Fibroblast of skin of right biceps (primary cell): ENCODE measurements at places on chromosomes 11 and 22.

DNA sequence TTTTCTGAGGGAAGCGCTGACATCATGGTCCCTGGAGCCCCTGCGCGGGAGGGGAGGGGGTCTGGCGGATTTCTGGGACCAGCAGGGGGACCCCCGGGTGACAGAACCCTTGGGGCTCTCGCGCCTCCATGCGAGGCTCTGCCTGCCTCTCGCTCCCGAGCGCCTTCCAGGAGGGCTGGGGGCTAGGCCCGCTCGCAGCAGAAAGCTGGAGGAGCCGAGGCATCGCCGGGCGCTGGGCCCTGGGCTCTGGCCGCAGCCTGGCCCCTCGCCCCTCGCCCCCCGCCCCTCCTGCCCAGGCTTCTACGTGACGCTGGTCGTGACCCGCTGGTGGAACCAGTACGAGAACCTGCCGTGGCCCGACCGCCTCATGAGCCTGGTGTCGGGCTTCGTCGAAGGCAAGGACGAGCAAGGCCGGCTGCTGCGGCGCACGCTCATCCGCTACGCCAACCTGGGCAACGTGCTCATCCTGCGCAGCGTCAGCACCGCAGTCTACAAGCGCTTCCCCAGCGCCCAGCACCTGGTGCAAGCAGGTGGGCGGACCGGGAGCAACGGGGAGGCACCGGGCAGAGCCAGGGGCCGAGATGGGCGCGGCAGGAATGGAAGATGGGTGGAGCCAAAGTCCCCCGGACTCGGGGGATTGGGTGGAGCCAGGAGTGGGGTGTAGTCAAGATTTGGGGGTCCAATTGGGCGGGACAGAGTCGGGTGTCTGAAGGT, 5.4 kb downstream of the BEST1 start:
- DNase-seq, result no peak

GRCh38 chr22:17429516-17429915, 60.3 kb downstream of the CECR2 start:
- no peak for DNase-seq

- DNase-seq, result no peak
Measured at GRCh38 chr11:12882670-12883069, 126.4 kb upstream of the RASSF10 start.

DNA sequence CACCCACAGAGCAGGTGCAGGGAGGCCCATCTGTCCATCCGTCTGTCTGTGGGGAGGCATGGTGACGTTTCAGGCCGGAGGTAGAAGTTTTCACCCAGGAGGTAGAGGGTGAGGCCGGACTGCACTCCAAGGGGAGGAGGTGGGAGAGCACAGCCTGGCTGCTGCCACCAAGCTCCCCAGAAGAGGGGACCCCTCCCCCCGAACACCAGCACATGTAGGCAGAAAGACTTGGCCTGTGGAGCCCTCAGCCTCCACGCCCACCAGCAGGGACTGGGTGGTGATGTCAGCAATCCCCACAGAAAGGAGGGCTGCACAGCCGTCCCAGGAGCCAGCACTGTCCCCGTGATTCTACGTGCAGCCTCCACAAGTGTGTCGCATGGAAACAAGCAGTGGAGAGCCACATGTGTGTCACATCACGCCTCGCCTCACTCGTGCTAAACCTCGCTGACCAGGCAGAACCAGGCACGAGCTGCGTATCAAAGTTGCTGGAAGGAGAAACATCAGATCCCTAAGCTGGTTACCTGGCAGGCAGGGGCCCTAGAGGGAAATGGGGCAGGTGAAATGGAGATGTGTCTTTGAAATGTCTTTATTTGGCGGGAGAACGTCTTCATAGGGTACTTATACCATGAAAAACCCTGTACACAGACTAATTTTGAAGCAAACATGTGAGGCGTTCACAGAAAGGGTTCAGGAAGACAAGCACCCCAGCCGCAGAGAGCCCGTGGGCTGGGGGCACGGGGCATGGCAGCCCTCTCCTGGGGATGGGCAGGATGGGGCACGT, 49.1 kb downstream of the CDKN1C start:
- DNase-seq, result no peak

DNA sequence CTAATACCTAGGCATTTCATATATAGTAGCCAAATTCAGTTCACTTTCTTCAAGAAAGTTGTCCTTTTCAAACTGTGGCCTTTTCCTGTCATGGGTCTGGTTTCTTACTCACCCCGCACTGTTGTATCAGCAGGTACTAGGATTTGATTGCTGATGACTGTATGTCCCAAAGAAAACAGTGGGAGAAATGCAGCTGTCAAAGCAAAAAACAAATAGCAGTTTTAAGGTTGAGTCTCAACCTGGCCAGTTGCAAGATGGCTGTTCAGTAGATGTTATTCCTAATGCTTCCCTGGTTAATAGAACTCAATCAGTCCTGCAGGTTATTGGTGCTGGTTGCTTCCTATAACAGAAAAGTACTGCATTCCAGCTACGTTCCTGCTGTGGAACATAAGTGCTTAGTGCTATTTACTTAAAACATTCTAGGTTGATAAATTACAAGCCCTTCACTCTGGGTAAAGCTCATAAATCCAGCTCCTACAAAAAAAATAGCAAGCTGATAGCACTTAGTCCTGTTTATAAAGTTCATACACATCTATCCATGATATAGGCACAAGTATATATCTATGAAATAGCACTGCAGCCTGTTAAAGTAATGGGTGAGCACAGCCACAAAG, 26.6 kb downstream of the NF2 start:
- no peak for DNase-seq

GRCh38 chr11:70578371-70578770, 180.0 kb downstream of the CTTN start:
- no peak for DNase-seq

- DNase-seq, result no peak
Measured at GRCh38 chr22:48867891-48868290, 959.8 kb downstream of the BRD1 start.

GRCh38 chr22:38203090-38203810, 1.5 kb downstream of the MAFF start:
- DNase-seq, result no peak
